ENCODE measurements at places on chromosomes 2 and 18.

DNA sequence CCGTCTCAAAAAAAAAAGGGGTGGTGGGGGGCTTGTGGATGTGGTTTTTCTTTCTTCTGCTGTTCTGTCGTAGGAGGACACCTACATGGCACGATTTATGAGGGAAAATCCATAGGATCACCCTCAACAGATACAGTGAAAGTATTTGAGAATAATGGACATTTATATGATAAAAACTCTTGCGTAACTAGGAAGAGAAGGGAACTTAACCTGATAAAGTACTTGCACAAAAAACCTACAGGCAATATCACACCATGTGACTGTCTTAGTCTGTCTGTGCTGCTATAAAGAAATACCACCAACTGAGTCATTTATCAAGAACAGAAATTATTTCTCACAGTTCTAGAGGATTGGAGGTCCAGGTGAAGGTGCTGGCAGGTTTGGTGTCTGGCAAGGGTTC lies 21.8 kb upstream of the LAMA1 start:
- DNase-seq = no peak

DNA sequence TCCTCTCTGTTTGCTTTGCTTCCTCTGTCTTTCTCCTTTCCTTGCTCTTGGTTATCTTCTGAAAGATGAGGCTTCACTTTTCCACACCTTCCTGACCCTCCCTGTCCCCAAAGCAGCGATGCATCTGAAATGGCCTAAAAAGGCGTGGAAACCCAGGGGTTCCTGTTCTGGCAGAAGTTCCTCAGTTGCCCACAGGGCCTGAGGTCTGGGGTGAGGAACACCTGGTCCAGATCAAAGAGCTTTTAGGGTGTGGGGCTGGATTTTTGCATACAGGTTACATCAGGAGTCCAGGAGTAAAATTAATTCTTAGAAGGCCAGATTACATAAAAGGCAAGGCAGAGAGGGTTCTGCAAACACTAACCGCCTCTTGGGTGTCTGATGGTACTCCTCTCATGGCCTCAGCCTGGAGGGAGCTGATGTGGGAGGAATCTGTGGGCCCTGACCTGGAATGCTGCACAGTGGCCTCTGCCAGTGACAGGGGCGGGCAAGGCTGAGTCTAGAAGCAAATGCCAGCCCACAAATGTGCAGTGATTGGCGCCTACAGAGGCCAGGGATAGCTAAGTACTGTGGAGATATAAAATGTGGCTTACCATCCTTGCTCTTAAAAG lies 41.8 kb downstream of the INPP4A start:
- no peak for DNase-seq

- DNase-seq = no peak
Measured at GRCh38 chr18:5640939-5641338, 97.1 kb upstream of the EPB41L3 start.

DNA sequence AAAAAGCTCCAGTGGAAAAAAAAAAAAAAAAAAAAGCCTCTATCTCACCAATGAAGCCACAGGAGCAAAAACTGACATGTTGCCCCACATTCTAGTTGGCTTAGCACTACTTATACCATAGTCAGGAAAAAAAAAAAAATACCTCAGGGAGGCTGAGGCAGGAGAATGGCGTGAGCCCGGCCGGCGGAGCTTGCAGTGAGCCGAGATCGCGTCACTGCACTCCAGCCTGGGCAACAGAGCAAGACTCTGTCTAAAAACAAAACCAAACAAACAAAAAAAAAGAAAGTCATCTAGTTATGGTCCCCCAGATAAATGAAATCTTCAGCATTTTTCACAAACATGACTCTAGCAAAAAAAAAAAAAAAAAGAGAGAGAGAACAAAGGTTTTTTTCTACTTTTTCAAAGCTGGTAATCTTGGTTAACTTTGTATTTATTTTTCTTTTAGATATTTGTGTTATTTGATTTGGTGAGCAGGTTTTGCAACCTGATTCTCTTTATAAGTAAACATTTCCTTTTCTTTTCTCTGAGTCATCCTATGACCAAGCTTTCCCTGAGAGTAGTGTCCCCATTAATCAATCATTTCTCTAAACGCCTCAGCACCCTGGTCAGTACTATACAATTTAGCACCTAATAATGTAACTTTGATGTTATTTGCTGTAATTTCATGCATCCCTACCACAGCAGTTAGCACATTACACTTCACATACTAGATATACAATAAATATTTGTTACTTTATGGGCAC lies 273.7 kb upstream of the PIK3C3 start:
- DNase-seq = no peak

DNA sequence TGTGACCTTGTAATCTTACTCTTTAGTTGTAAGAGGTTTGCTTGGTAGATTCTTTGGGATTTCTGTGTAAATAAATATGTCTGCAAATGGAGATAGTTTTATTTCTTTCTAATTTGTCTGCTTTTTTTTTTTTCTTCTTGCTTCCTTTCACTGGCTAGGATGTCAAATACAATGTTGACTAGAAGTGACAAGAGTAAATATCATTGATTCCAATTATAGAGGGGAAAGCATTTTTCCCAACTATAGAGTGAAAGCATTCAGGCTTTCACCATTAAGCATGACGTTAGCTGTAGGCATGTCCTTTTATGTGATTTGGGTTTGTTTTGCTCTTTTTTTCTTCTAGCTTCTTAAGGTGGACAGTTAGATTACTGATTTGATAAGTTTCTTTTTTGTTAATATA lies 191.5 kb downstream of the MCFD2 start:
- DNase-seq = no peak

GRCh38 chr2:171652416-171652785 lies 34.9 kb upstream of the DYNC1I2 start:
- DNase-seq = no peak

DNA sequence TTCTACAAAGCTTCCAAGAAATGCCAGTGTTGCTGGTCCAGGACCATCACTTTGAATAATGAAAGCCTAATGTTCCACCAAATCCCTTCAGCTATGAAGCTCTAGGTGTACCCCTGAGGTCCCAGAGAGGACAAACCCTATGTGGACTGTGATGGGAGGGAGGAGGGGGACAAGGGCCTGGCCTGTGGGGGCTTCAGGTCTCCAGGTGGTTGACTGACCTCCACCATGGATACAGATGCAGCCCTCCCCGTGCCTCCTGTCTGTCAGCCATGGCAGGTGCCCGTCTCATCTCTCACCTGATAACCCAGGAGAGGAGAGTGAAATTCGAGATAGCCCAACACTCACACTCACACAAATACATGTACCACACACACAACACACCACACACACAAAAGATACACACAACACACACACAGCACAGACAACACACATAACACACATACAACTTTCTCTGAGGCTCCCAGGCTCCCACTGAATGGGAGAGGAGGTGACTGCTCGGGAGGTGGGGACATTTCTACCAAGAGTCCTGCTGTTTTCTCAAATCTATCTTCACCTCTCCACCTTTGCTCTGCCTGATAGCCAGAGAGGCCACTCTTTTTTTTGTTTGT lies 12.8 kb upstream of the RHOB start:
- no peak for DNase-seq

- no peak for DNase-seq
Measured at GRCh38 chr2:62284471-62284870, 88.6 kb downstream of the B3GNT2 start.

DNA sequence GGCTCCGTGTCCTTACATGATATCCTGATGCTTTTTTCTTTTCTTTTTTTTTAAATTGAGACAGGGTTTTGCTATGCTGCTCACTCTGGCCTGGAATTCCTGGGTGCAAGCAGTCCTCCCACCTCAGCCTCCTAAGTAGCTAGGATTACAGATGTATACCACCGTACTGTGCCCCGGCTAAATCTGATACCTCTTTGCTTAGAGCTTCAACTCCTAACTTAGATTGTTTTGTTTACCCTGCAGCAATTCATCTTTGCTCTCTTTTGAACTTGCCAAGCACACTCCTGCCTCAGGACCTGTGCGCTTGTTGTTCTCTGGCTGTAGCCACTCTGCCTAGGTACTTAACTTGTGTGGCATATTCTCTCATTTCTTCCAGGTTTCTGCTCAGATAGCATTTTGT lies 24.5 kb downstream of the RAB10 start:
- no peak for DNase-seq

- DNase-seq = no peak
Measured at GRCh38 chr18:60656553-60656952, 284.0 kb upstream of the MC4R start.

DNA sequence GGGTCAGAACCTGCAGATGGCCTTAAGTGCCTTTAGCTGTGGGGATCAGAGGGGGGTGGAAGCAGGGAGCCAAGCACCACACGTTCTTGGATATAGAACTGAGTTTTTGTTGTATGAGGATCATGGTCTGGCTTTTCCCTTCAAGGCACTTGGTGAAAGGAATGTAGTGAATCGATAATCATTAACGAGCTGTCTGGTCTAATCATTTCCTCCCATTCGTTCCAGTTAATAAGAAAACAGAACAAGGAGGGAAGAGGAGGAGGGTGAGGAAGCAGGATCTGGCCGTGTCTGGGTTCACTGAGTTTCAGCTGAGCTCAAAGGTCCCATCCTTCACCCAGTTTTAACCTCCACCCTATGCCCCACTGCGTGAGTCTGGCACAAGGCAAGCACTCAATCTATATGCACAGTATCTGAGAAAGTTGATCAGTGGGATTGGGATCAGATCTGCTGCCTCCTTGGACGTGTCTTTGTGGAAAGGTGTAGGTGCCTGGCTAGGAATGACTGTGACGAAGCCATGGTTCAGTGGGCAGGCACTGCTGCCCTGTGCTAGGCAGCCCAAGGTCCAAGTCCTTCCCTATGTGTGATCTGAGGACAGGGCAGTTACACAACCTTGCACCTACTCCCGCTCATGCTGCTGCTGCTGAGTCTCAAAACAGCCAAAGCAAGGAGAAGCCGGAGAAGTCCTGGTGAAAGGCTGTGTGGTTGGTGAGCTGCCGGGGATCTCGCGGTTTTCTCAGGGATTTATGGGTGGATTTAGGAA lies 54.8 kb downstream of the GALNT14 start:
- DNase-seq = no peak

- no peak for DNase-seq
Measured at GRCh38 chr18:63953811-63954210, 4.7 kb downstream of the HMSD start.

DNA sequence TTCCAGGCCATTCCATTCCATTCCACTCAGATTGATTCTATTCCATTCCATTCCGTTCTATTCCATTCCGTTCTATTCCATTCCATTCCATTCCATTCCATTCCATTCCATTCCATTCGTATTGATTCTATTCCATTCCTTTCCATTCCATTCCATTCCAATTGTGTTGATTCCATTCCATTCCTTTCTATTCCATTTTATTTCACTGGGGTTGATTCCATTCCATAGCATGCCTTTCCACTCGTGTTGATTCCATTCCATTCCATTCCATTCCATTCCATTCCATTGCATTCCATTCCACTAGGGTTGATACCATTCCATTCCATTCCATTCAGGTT lies 1142.3 kb downstream of the RPIA start:
- DNase-seq = no peak

GRCh38 chr18:63617049-63617914 lies 26.8 kb downstream of the SERPINB4 start:
- no peak for DNase-seq

DNA sequence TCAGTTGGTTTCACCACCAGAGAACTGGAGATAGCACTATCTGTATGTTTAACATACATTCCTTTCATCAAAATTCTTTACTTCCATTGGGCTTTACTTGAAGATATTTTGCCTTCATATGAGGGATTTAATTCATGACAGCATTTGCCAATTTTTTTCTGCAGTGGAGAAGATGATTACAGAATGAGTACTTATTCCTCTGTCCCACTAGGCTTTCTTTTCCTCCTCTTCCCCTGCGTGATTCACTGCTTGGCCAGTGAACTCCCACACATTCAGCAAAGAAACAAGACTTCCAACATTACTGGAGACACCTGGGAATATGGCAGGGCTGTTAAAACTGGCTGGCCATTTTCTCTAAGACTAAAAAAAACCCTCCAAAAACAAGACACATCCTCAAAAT lies 425.8 kb upstream of the KCNH7 start:
- no peak for DNase-seq

DNA sequence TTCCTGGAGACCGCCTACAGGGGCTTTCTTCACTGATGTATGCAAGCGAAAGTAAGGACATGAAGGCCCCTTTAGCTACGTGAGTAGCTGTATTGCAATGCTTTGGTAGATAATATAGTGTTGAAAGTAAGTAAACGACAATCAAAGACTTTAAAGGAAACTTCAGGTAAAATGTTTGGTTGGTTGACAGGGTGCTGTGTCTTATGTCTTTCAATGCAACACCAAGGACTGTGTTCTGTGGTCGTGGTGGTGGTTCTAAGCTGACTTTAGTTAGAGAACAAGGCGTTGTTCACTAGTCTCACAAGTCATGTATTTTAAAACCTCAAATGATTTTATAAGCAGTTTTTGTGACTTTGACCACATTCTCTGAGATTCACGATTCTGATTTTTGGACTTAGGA lies 58.0 kb upstream of the CABYR start:
- DNase-seq = no peak

GRCh38 chr18:24219561-24220317 lies 80.9 kb downstream of the CABYR start:
- DNase-seq = no peak

GRCh38 chr2:1227274-1227900 lies 185.9 kb upstream of the TPO start:
- no peak for DNase-seq

GRCh38 chr2:25339211-25339674 lies 2.5 kb downstream of the DNMT3A start:
- DNase-seq = no peak

DNA sequence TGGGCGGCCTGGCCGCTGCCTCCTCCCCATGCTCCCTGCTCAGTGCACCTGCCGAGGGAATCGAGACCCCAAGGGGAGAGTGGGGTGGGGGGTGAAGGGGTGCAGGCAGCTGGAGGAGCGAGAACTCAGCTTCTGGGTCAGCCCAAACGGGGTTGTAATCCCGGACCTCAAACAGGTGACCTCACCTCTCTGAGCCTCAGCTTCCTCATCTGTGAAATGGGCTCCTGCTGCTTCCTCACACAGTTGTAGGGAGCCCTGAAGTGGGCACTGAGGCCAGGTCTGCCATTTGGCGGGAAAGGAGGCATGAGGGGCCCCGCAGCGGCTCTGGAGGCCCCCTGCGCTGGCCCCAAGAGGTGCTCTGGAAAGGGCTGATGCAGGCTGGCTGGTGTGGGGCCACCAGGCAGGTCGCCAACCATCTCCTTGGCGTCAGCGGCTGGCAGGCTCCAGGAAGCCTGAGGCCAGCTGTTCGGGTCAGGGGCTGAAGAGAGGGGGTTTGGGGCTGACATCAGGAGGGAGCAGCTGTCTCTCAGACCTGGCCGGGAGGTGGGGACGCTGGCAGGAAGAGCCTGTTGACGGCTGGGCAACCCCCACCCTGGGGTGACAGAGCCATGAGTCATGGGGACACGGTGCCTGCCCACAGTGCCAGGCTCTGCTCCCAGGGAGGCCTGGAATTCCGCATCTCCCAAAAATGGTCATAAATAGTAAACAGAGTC lies 4.9 kb downstream of the KLHL30 start:
- no peak for DNase-seq

All from activated T-helper 2 cell treated with anti-CD3 and anti-CD28 coated beads, Interferon-gamma antibody, Interleukin-2, Interleukin-4, amounts not matched to agents 10 μg/mL and 5 μg/mL and 100 μg/mL, durations not matched to agents 14 hours and 24 hours and 36 hours (primary cell).